IMR-90 (cell line): ENCODE measurements at places on chromosomes 6 and 20. TPM values are rescaled to one million over a fixed set of nuclear protein-coding genes. Genes with fewer than 3 reads are reported as not detected.

SIRPD gene
- not detected in 2 replicates for total RNA-seq

PCK1 gene
- not detected in 2 replicates for total RNA-seq

FBXO5 gene
- 16.7 and 25.3 TPM in 2 replicates for total RNA-seq

LY6G5B gene
- 1.9 and 2.2 TPM in 2 replicates for total RNA-seq

SLC22A3 gene
- total RNA-seq: not detected in 2 replicates

LSM2 gene
- total RNA-seq: 48.0 and 56.3 TPM in 2 replicates

ZNF184 gene
- 8.1 and 10.6 TPM in 2 replicates for total RNA-seq

CCN5 gene
- not detected in 2 replicates for total RNA-seq

MAS1 gene
- total RNA-seq: not detected in 2 replicates

SLX4IP gene
- total RNA-seq: 5.9 and 6.1 TPM in 2 replicates

LKAAEAR1 gene
- not detected in 2 replicates for total RNA-seq

OR2H2 gene
- total RNA-seq: not detected in 2 replicates

RNF144B gene
- 2.7 and 2.8 TPM in 2 replicates for total RNA-seq

RFX6 gene
- total RNA-seq: not detected in 2 replicates

OR2B6 gene
- total RNA-seq: not detected in 2 replicates

WFDC2 gene
- total RNA-seq: not detected in 2 replicates

KIAA1586 gene
- total RNA-seq: 3.8 and 15.0 TPM in 2 replicates

CLIC5 gene
- total RNA-seq: not detected in 2 replicates

SOX4 gene
- 4.7 and 6.4 TPM in 2 replicates for total RNA-seq

TRIM31 gene
- not detected in 2 replicates for total RNA-seq

RBPJL gene
- total RNA-seq: not detected in 2 replicates

GSTA1 gene
- total RNA-seq: 0.18 and 0.28 TPM in 2 replicates

TSPO2 gene
- total RNA-seq: not detected in 2 replicates

MYBL2 gene
- total RNA-seq: 21.7 and 23.1 TPM in 2 replicates

SLC26A8 gene
- not detected in 2 replicates for total RNA-seq

TUBB2B gene
- total RNA-seq: 13.3 and 13.6 TPM in 2 replicates

APOM gene
- 0.83 and 1.4 TPM in 2 replicates for total RNA-seq

PPP1R16B gene
- total RNA-seq: not detected in 2 replicates

OR2J3 gene
- total RNA-seq: not detected in 2 replicates

LINC00237 gene
- not detected in 2 replicates for total RNA-seq
